ENCODE measurements at places on chromosomes 5 and 9. TPM values are rescaled to one million over a fixed set of nuclear protein-coding genes. Genes with fewer than 3 reads are reported as not detected.

MUSK gene
- total RNA-seq = under 0.01 TPM

DNA sequence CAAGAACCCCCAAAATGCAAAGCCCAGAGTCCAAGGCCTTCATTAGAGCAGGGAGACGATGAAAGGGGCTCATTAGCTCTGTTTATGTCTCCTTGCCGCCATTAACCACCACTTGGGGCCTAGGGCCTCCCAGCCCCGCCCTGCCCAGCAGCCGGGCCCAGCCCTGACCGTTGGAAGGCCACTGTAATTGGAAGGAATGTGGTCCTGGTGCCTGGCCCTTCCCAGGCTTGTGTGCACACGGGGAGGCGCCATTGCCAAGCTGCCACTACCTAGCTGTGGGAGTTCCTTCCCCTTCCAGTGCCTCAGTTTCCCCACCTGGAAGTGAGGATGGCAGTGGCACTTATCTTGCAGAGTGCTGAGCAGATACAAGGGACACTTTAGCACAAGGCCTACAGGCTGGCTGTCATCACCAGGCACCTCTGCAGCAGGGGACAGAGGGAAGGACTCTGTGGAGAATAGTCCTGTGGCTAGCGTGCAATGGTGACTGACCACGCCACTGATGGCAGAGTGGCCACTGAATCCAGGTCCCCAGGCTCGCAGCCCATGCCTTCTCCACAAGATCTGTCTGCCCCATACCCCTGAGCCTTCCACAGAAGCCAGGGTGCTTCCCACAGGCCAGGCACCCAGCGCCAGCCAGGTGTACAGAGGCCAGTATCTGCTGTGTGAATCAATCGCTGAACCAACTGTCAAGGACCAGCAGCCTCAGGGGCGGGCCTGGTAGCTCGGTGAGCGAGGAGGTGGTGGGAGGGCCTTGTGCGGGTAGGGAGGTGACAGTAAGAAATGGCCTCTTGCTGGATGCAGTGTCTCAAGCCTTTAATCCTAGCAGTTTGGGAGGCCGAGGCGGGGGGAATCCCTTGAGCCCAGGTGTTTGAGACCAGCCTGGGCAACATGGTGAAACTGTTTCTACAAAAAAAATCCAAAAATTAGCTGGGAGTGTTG, 20.8 kb downstream of the GBGT1 start:
- no peak for DNase-seq

GRCh38 chr5:134174841-134175839, 1.6 kb downstream of the SKP1 start:
- peak; percentile 67 for DNase-seq

DNA sequence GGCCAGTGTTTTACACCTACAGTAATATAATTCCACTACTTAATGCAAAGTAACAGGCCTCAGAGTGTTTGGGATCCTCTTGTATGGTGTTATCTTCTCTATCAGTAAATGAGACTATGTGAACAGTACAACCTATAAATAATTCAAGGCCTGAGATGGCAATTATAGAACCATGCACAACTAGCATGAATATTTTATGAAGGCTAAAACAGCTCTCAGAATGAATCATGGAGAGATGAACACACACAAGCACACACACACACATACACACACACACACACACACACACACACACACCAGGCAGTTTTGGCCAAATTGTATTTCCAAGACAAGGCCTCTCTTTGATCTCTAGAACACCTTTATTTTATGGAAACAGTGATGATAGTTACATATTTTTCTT, 224.9 kb downstream of the EBF1 start:
- no peak for DNase-seq

TMC1 gene
- not detected for total RNA-seq

PCDHGB2 gene
- 2.8 TPM for total RNA-seq

DNA sequence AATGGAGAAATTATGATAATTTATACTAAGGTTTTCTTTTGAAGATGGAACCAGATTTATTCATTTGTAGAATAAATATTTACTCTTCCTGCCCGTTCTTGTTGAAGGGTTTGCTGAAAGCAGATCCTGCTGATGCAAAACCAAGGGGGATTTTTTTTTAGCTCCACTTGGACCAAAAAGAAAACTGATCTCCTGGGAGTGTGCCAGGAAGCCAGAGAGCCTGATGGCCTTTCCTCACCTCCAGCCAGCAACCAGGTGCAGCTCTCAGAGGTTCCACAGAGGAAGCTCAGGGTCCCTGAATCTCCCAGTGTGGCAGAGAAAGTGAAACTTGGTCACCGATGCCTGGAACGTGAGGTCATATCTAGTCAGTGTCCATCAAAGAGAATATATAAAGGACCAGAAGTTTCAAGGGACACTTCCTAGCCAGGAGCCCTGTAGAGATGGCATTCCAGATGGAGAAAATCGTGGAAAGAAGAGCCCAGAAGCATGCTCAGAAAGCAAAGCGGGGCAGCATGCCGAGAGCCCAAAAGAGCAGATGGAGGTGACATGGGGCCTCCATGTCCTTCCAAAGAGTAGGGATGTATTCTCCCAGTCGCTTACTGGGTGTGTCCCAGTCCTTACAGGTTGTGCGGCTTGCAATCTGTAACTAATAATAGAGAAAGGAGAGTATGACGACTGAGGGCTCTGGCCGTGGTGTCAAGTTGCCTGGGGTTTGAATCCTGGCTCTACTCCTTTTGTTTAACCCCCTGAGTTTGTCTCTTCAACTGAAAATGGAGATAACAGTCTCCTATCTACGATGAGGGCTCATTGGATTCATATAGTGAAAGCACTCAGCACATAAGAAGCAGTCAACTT, 12.2 kb downstream of the AFAP1L1 start:
- DNase-seq = no peak

GRCh38 chr5:137997726-137998213, 35.1 kb downstream of the FAM13B start:
- DNase-seq = peak; percentile 35

GARIN3 gene
- not detected for total RNA-seq

MSX2 gene
- 2.2 TPM for total RNA-seq

GRCh38 chr9:4055032-4055431, 244.8 kb downstream of the GLIS3 start:
- no peak for DNase-seq

DNA sequence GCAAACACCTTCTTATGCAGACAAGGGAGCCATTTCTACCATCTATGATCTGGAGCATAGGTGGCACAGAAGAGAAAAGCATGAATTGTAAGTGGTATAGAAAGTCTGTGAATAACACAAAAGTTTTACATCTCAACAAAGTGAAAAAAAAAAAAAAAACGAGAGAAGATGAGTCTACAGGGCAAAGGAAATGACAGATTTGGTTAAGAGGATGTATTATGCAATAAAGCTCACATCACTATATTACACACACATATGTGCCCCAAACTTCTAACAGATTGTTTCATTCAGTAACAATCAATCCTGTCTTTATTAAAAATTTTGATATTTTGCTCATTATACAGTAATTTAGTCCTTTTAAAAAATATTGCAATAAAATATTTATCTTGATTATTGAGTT, 49.8 kb downstream of the CERT1 start:
- DNase-seq = peak; percentile 44

- DNase-seq = no peak
These were observed 123.9 kb downstream of the TLE4 start for GRCh38 chr9:79695531-79696175.

GRCh38 chr9:126153382-126153781, 173.2 kb upstream of the MVB12B start:
- no peak for DNase-seq

PCDHGA4 gene
- total RNA-seq = 5.4 TPM

DNA sequence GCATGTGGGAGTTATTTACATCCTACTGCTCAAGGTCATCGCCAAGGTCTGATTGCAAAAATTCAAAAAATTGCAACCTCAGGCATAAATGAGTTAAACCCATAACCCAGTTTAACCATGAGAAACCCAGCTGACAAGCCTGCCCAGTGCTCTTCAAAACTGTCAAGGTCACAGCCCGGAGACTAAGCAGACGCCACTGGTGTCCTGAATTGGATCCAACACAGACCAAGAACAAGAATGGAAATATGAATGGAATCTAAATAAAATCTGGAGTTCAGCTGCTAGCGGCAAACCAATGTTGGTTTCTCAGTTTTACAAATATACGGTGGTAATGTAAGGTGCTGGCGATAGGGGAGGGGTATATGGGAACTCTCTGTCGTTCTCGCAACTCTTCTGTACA, 201.5 kb upstream of the MVB12B start:
- DNase-seq = no peak

GRCh38 chr9:69168709-69169217, 5.3 kb upstream of the TJP2 start:
- DNase-seq = peak; percentile 82

DNA sequence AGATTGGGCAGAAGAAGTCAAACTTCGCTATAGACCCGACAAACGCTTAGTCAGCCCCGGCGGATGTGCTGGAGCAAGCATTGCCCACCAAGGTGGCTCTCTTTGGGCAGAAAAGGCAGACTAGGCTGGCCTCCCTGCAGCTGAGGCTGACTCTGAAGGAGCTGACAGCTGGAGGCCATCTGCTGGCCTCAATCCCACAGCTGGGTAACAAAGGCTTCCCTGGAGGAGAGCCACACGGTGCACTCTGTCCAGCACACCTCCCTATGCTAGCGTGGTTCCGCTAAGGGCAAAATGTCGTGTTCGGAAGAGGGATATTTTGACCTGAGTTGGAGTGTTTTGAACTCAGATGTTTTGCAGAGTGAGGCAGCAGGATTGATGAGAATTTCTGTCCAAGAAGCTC, 103.5 kb upstream of the PTCH1 start:
- no peak for DNase-seq

DNA sequence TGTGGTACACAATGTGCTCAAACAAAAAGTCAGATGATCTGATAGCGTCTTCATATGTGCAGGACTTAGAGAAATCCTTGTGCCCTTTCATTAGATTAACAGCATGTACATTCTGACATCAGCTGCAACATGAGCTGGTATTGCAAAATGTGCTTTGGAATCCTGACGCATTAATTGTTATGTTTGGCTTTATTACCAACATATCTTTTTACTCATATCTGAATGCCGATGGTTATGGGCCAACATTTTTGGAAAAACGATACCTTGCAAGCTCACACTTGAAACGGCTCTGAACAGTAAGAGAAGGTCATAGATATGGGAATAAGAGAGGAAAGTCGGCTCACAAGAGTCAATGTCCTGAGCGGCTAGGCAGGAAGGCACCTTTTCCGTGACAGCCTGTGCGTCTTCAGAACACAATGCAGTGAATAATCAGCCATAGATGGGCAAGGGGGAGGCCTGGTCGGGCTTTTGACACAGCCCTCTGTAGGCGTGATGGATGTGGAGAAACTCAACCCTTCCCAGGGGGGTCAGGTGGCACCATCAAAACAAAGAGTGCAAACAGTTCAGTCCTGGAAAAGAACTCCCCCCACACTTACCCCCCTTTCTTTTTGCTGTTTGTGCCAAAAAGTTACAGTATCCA, 36.4 kb upstream of the GAS1 start:
- peak; percentile 99 for DNase-seq

- DNase-seq = no peak
These were observed 22.7 kb upstream of the SH3RF2 start for GRCh38 chr5:145913701-145914100.

DNA sequence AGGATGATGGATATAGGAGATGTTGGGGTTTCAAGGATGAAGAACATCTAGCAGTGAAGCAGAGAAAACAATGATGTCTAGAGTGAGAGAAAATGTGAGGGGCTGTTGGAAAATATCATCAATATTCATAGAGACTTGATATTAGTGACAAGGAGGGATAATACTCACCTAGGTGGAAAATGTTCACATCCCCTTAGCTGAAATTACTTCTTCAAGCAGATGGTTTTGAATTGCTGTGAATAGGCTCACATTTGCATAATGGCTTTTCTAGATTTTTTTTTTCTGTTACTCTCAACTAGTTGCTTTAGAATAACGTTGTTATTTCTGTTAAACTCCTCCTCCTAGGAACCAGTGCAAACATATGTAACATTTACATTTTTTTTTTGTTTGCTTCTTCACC, 61.6 kb upstream of the MAP1B start:
- DNase-seq = no peak

DNA sequence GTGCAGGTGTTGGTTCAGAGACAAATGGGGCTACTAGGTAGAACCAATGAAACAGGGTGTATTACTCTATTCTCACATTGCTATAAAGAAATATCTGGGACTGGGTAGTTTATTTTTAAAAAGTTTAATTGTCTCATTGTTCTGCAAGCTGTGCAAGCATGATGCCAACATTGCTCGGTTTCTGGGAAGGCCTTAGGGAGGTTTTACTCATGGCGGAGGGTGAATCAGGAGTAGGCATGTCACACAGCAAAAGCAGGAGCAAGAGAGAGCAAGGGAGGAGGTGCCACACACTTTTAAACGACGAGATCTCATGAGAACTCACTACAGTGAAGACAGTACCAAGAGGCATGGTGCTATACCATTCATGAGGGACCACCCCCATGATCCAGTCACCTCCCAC, 134.6 kb downstream of the PIK3R1 start:
- no peak for DNase-seq

CCNO gene
- total RNA-seq = not detected

DNA sequence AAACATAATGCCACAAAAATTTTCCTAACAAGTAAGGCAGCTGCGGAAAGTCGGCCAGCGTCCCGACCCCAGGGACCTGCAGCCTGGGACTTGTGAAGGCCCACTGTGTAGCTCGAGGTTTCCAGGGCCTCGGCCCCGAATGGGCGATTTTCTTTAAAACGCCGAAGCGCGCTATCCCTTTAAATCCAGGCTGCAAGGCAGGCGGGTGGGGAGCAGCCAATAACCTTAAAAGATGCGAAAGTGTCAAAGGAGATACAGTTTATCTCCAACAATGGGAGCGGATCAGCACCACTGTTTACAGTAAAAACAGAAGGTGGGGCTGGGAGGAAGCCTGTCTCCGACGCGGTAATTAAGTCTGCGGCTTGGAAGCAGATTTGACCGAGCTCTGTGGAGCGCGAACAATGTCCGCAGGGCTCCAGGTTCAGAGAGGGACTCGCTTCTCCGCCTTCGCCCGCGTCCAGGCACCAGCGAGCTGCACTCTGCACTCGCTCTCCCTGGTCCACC, 1.7 kb upstream of the ZSWIM6 start:
- DNase-seq = peak; percentile 45

GRCh38 chr5:172748341-172748843, 22.6 kb downstream of the DUSP1 start:
- DNase-seq = no peak

DNA sequence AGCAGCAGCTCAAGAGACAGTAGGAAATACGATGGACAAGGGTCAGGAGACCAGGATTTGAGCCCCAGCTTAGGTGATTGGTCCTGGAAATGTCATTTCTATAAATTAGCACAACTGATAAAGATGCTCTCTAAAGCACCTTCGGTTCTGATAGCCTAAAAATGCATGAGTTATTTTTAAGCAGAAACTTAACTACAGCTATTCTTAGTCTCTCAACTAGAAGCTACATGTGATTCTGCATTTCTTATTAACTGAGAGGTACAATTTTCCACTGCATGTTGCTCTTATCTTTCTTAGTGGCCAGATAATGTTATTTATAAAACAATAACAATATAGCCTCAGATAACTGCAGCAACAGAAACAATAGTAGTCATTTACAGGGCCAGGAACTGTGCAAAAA, 136.4 kb downstream of the GRIA1 start:
- no peak for DNase-seq

GRCh38 chr5:136084698-136085097, 47.9 kb upstream of the SMAD5 start:
- no peak for DNase-seq

PCDHAC2 gene
- total RNA-seq = not detected

SYNPO gene
- total RNA-seq = 3.0 TPM

GRCh38 chr5:34538026-34538672, 118.0 kb upstream of the RAI14 start:
- peak; percentile 31 for DNase-seq

ZNF354C gene
- 5.6 TPM for total RNA-seq
